CD4-positive, alpha-beta T cell treated with Interferon alpha-2 for 1 hour (primary cell): ENCODE measurements at places on chromosomes 2 and 18.

DNA sequence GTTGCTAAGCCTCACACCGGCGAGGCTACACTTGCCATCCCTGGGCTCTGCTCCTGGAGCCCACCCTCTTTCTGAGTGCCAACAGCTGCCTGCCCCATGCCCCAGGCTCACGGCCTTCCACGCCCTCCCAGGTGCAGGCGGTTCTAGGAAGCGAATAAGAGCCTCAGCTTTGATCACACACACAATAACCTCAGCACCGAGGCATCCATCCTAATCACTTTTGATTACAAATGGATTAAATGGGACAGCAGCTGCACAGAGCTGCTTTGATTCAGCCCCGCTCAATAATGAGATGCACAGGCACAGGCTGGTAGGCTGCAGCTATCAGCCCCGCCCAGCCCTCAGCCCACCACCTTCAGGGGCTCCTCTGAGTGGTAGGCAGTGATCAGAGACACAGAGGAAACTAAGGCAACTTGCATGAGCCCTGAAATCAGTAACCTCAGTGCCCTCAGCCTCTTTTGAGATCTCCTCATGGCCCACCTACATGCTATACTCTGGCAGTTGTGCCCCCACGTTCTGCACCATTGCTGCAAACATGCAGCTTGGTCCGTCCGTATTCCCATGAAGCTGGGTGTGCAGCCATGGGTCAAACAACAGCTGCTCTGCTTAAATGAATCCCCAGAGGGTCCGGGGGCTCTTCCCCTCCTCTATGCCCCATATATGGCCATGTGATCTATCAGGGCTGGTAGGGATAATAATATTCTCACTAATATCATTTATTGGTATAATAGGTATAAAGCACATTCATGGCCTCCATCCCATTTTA lies 171.4 kb downstream of the SETBP1 start:
- DNase-seq: no peak

DNA sequence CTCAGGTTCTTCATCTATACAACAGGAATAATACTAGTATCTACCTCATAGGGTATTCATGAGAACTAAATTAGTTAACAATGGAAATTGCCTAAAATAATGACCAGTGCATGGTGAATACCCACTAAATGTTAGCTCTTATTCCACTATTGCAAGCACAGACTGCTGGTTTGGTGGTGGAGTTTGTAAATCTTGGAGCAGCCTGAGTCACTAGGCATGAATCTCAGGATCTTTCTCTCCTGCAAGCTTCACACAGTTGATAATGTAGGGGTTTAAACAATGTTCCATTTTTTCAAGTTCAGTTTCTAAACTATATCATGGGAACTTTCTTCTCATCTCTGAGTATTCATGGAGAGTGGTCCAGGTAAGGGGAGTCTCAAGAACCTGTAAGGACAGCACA lies 84.0 kb downstream of the OSR1 start:
- DNase-seq: no peak

DNA sequence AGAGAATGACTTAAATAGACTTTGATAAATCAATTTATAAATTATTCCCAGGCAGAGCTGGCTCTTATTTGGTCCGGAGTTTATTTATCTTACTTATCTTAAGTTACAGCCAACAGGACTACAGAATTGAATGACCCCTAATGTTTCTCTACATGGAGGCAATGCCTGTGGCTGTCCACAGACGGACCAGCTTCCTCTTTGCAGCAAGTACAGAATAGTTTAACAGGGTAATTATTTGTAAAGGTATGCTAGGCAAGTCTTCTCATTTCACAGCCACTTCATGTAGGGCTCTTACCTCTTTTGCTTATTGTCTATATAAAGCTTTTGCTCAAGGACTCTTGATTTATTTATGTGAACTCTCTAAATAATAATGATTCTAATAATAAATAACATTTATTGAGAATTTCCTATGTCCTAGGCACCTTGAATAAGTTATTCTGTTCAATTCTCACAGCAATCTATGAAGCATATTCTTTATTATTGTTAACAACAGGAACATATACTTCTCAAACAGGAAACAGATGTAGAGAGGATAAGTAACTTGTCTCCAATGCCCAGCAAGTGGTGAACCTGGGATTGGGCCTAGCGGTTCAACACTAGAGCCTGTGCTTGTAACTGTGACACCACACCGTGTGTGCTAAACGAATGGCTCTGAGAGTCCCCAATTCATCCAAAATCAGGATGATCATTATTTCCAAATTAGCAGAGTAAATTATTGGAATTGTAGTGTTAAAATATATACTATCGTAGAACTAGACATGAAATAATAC lies 58.8 kb upstream of the NXPH2 start:
- no peak for DNase-seq

DNA sequence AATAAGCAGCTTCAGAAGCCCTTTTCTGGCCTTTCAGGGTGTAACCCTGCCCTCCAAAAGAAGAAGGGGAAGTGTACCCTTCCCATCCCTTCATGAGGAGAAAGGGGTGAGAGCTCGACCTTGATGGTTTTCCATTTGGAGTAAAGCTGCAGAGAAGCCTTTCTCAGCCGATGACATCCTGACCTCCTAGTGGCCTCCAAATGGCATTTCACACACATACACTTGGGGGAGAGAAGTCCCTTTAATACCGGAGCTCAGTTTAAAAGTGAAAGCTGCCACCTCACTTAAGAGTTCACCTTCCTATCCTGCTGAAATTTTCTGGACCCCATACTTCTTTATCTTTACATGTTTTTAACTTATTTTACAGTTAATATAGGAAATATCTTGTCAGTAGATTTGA lies 716.7 kb downstream of the DCDC2C start:
- no peak for DNase-seq

GRCh38 chr2:219726916-219727315 lies 99.5 kb downstream of the SLC4A3 start:
- DNase-seq: no peak

- peak; percentile 4 for DNase-seq
Measured at GRCh38 chr2:231124838-231125568, at the start of gene HTR2B. TSS of gene HTR2B (minus strand) at chr2:231125042. CDS start at chr2:231123764, 1,278 bp downstream.
